ENCODE measurements at places on chromosomes 1 and 21.

GRCh38 chr1:17404034-17404684 lies 32.2 kb downstream of the PADI6 start:
- no peak for DNase-seq

- no peak for DNase-seq
These were observed 146.1 kb upstream of the VANGL1 start for GRCh38 chr1:115495625-115496024.

DNA sequence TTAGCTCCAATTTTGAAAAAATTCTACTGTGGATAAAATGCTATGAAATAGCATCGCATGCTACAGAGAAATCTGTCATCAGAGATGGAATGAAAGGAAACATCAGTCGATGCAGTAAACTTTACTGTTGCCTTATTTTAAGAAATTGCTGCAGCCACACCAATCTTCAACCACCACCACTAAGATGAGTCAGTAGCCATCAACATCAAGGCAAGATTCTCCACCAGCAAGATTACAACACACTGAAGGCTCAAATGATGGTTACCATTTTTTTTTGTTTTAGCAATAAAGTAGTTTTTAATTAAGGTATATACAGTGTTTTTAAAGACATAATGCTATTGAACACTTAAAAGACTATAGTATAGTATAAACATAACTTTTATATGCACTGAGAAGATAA lies 95.6 kb upstream of the JUN start:
- no peak for DNase-seq

DNA sequence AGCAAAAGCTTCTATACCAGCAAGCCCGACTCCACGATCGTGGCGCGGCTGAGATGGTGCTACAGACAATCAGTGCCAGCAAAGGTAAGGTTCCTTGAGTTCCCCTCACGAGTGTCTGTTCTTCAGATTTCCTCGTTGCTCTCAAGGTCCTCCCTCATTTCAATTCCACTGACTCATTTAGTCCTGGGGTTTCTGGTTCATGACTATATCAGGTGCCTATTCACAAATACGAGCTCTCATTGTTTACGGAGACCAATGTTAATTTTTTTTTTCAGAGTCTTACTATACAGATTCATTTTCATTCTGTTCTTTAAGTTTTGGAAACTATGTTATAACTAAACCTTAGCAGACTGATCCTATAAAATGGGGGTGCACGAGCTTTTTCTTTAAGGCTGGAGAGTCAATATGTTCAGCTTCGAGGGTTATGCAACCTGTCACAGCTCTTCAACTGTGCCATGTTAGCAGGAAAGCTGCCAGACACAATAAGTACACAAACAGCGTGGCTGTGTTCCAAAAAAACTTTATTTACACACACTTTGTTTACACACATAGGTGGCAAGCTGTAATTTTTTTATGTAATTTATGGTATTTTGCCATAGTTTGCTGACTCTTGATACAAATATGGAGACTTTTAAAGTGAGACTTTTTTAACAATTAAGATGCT lies 134.3 kb downstream of the ZP4 start:
- peak; percentile 58 for DNase-seq

DNA sequence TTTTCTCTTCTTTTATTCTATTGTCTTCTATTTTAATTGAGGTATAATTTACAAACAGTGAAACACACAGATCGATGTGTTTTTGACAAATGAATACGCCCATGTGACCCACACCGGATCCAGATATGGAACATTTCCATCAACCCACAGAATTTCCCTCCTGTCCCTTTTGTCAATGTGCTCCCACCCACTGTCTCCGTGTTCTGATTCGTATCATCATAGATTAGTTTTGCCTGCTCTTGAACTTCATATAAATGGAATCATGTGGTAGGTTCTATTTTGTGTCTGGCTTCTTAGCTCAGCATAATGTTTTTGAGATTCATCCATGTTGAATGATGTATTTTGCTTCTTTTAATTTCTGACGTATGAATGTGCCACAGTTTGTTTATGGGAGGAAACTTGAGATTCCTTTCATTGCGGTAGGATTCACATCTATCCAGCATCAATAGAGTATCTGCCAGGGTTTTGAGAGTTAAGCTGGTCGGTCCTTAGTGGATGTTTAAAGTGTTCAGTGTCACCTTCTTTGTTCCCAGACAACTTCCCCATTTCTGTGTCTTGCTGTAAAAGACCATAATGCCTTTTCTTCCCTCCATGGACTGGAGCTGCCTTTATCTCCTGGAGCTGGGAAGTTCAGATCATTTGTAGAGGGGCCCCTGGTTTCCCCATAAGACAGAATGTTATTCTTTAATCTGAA lies 14.7 kb downstream of the NAV1 start:
- DNase-seq = no peak

GRCh38 chr1:109241841-109242345 lies 7.4 kb upstream of the CELSR2 start:
- DNase-seq = peak; percentile 49

DNA sequence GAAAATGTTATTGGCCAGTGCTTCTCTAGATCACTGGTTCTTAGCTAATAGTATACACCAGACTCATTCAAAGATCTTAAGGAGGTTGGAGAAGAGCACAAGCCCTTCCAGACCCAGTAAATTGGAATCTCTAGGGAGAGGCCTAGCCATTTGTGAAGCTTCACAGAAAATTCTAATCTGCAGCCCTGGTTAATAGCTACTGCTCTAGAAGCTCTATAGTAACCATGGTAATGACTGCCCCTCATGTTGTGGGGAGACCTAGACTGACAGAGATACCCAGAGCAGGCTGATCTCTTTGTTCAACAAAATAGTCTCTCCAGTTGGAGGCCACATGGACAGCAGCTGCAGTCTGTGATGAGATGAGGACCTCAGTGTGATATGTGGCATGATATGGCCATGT lies 31.7 kb downstream of the ARID1A start:
- DNase-seq = peak; percentile 56

GRCh38 chr1:69991644-69992043 lies 213.7 kb downstream of the LRRC40 start:
- no peak for DNase-seq

DNA sequence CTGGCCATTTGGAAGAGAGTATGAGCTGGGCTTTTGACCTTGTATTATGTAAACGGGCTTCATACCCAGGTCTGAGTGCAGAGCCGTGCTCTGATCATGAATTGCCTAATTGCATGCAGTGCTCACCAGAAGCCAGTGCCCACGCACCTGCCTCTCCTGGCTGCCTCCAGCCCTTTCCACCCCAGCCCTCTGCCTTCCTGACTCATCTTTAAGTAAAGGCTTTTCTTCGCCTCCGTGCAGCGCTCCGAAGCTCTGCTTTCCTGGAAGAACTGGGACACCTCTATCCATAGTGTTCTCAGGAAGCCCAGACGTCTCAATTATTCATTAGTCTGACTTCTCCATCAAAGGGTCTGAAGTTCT lies 413.7 kb downstream of the PTPRU start:
- no peak for DNase-seq

GRCh38 chr1:109542657-109543056 lies 3.0 kb downstream of the GPR61 start:
- no peak for DNase-seq

- no peak for DNase-seq
These were observed 95.9 kb downstream of the LRIG2 start for GRCh38 chr1:113168946-113169345.

DNA sequence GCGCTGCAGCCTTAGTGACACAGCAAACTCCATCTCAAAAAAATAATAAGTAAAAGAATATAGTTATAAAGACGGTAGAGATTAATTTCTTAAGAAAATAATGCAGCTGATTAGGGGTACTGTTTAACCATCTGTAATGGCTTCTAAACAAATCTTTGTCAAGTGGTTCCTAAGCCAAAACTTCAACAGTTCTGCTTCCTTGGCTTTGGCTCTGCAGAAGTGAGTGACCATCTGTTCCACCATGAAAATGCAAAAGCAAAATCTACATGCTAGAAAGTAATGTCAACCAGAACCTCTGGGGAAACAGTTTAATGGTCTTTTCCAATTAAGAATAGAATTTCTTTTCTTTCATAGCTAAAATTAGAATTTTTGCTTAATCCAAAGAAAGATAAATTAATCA lies 8.3 kb upstream of the SH2D5 start:
- peak; percentile 92 for DNase-seq

DNA sequence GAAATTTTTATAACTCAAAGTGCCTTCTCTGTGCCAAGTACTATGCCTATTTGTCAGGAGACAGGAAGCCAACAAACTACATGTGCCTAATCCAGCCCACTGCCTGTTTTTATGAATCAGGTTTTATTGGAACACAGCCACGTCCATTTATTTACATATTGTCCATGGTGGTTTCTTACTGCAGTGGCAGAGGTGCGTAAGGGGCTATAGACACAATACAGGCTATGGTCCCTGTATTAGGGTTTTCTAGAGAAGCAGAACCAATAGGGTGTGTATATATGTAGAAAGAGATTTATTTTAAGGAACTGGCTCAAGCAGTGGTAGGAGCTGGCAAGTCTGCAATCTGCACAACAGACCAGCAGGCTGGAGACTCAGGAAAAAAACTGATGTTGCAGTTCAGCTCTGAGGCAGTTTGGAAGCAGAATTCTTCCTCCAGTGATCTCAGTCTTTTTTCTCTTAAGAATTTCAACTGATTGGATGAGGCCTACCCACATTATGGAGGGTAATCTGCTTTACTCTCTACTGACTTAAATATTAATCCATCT lies 15.4 kb downstream of the PPIE start:
- peak; percentile 88 for DNase-seq

DNA sequence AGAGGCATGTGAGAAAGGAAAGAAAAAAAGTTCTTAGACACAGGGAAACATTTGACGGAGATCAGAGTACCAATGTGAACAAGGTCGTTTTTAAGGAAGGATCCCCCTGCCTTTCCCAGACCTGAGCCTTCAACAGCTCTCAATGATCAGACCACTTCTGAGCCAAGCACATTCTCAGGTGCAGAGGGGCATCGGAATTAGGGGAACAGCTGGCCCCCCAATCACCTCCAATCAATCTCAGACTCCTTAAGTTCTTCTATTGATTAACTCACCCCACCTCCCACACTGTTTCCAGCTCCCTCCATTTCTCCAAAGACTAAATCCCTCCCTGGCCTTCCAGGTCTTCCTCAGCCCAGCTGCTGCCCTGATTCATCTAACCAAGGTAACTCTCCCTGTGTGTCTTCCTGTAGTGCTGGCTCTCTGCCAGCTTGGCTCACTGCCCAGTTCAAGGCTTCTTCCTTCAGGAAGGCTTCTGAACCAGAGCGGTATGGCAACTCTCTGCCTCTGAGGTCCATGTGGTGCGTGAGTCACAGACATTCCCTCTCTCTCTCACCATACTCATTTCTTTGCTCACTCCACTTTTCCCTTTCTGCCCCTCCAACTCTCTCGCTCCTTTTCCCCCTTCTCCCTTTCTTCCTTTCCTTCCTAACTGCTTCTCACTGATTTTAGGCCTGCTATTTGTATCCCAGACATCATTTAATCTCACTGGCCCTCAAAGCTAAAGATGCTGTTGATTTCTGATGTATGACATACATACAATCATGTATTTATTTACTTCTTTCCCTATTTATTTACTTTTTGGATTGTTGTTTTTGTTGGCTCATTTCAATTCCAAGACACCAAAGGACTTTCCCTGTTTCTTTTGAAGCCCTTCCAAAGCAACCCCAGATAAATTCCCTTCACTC lies 18.1 kb downstream of the CFAP45 start:
- DNase-seq = peak; percentile 69

- DNase-seq = no peak
These were observed 593.4 kb upstream of the ZP4 start for GRCh38 chr1:238484121-238484520.

- no peak for DNase-seq
These were observed 107.6 kb downstream of the FASLG start for GRCh38 chr1:172766462-172766861.

DNA sequence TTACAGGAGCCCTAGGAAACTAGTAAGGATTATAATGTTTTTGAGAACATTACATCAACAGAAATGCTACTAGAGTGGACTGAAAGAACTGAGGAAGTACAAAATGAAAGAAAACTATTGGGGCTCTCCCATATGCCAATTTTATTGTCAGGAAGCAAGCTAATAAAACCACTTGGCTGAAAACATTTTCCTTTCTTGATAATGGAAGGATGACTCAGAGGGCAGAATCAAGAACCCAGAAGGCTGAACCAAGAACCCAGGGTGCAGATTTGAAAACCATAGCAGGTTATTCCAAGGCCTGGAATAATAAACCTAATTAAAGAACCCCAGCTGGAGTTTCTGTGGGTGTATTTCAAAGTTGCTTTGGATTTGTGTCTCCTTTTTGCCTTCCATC lies 70.7 kb downstream of the RPE65 start:
- DNase-seq = no peak

- no peak for DNase-seq
These were observed 34.7 kb upstream of the PDE9A start for GRCh38 chr21:42618707-42619102.

DNA sequence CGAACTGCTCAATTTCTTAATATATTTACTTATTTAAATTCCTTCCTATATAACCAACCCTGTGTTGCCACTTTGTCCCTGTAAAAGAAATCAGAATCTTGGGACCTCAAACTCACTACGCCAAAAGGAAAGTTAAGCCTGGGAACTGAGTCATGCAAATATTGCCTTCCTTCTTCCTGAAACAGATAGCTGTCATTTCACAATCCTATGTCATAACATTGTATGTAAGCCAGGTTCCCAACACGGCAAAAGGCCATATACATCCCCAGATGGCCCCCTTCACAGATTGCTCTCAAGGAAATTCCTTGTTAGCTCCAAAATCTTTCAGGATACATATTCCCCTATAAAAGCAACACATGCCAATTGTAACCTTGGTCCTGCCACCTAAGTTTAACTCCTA lies 39.7 kb downstream of the C21orf91 start:
- DNase-seq = no peak

DNA sequence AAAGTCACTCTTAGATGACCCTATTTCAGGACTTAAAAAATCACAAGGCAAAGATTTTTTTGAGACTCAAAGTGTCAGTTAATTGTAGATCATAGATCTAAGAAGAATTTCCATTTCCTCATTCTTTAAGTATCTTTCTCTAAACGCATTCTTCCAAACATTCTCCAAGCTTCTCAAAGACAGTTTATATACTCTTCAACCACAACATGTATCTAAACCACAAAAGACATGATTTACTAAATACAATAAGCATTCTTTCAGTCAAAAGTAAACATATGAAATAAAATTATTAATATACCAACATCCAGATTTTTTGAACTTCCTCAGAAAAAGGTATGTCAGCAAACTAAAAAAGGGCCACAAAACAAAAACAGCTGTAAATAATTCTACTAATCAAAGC lies 24.4 kb downstream of the RC3H1 start:
- DNase-seq = no peak

GRCh38 chr1:27855085-27855484 lies 17.3 kb upstream of the THEMIS2 start:
- no peak for DNase-seq

- DNase-seq = no peak
These were observed 16.5 kb downstream of the MYBPH start for GRCh38 chr1:203158960-203159665.

DNA sequence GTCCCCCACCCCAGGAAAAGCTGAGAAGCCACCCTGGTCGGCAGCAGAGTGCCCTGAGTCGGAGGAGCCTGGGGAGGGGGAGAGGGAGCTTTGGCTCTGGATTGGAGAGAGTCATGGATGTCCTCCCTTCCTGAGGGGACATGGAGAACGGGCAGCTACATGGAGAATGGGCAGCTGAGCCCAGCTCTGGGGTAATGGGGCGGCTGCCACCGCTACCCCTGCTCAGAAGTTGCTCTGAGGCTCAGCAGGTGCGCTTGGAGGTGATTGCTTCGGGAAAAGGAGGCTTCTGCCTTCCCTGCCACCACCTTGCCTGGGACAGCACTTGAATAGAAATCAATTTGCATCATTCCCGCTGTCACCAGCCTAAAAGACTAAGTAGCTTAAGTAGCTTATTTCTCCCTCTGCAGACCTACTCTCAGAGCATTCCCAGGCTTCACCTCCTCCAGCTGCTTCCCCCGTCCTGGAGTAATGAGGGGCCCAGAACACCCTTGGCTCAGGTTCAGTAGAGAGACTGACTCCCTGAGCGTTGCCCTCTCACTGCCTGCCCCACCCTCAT lies 8.3 kb downstream of the DISP3 start:
- no peak for DNase-seq
